ENCODE measurements at places on chromosomes 3 and 15. TPM values are rescaled to one million over a fixed set of nuclear protein-coding genes. Genes with fewer than 3 reads are reported as not detected.

DNA sequence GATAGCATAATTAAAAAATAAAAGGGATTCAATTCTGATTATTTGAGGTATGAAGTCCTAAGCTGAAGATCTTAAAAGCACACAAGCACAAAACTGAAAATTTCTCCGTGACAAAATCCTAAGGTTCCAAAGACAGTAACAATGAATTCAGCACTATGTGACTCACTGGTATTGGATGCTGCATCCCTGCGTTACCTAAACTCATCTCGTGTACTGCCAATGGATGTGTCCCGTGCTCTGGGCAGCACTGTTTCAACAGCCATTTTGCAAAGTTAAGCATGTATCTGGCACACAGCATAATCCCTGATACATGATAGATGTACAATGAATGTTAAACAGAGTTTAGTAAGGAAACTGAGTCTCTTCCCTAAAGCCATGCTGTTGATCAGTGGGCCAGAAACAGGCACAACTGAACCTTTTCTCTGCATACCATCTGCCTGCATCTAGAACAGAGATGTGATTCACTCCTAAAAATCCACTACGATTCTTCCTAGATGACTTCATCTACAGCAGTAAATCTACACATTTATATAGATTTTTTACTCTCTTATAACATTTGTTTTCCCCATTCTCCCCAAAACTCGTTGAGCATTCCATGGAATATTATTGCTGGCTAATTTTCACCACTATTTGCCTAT, 14.3 kb downstream of the SUCLG2 start:
- no peaks in the 10 kb centered on the region for H3K27me3 ChIP-seq
- no peak overlapping the region for H3K4me3 ChIP-seq
- no peak overlapping the region for H3K27ac ChIP-seq

MRPS25 gene
- total RNA-seq: 39.8 TPM

- peak; percentile 95 for DNase-seq
- H3K27ac ChIP-seq: peak overlapping the region; percentile 87
- H3K36me3 ChIP-seq: no peaks in the 10 kb centered on the region
- peaks cover 48% of the 10 kb centered on the region for H3K4me1 ChIP-seq
- H3K27me3 ChIP-seq: peaks cover 2% of the 10 kb centered on the region
- H3K4me3 ChIP-seq: peak overlapping the region; percentile 64
Measured at GRCh38 chr15:73927476-73928240, 1.4 kb downstream of the LOXL1 start.

ALDH1A3 gene
- 30.5 TPM for total RNA-seq

- no peak overlapping the region for H3K27ac ChIP-seq
- DNase-seq: no peak
- no peak overlapping the region for H3K4me3 ChIP-seq
- H3K27me3 ChIP-seq: no peaks in the 10 kb centered on the region
- H3K4me1 ChIP-seq: peaks cover 7% of the 10 kb centered on the region
- H3K36me3 ChIP-seq: no peaks in the 10 kb centered on the region
Measured at GRCh38 chr15:28984421-28985315, 98.9 kb downstream of the APBA2 start.

SERINC4 gene
- total RNA-seq: not detected

IL17RB gene
- total RNA-seq: 7.3 TPM

LMAN1L gene
- total RNA-seq: not detected

- H3K36me3 ChIP-seq: no peaks in the 10 kb centered on the region
- no peak overlapping the region for H3K4me3 ChIP-seq
- no peaks in the 10 kb centered on the region for H3K27me3 ChIP-seq
- H3K27ac ChIP-seq: no peak overlapping the region
Measured at GRCh38 chr3:151067158-151067557, 18.3 kb upstream of the MED12L start.

GRCh38 chr3:34534013-34534412, 735.6 kb downstream of the PDCD6IP start:
- no peak for DNase-seq
- H3K4me1 ChIP-seq: no peaks in the 10 kb centered on the region
- no peak overlapping the region for H3K27ac ChIP-seq
